ENCODE measurements at places on chromosomes 5 and 9.

DNA sequence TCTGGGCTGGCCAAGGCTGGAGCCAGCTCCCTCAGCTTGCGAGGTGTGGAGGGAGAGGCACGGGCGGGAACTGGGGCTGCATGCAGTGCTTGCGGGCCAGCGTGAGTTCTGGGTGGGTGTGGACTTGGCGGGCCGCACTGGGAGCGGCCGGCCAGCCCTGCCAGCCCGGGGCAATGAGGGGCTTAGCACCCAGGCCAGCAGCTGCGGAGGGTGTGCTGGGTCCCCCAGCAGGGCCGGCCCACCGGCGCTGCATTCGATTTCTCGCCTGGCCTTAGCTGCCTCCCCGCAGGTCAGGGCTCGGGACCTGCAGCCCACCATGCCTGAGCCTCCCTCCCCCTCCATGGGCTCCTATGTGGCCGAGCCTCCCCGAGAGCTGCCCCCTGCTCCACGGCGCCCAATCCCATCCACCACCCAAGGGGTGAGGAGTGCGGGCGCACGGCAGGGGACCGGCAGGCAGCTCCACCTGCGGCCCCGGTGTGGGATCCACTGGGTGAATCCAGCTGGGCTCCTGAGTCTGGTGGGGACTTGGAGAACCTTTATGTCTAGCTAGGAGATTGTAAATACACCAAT is 302.6 kb upstream of the ADAMTS16 start:
- DNase-seq: no peak

DNA sequence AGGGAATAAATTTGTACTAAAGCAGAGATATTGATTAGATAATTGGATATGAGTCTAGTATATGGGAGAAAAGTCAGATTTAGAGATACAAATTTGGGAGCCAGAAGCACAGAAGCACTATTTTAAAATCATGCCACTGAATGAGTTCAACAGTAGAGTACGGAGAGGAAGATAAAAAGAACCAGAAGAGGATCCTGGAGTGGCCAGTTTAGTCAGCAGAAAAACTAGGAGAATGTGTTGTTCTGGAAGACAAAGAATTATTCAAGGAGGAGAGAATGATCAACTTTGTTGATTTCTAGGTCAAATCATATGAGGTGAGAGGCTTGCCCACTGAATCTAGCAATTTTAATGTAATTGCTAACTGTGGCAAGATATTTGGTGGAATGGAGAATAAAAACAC is 67.0 kb downstream of the NIPBL start:
- no peak for DNase-seq

DNA sequence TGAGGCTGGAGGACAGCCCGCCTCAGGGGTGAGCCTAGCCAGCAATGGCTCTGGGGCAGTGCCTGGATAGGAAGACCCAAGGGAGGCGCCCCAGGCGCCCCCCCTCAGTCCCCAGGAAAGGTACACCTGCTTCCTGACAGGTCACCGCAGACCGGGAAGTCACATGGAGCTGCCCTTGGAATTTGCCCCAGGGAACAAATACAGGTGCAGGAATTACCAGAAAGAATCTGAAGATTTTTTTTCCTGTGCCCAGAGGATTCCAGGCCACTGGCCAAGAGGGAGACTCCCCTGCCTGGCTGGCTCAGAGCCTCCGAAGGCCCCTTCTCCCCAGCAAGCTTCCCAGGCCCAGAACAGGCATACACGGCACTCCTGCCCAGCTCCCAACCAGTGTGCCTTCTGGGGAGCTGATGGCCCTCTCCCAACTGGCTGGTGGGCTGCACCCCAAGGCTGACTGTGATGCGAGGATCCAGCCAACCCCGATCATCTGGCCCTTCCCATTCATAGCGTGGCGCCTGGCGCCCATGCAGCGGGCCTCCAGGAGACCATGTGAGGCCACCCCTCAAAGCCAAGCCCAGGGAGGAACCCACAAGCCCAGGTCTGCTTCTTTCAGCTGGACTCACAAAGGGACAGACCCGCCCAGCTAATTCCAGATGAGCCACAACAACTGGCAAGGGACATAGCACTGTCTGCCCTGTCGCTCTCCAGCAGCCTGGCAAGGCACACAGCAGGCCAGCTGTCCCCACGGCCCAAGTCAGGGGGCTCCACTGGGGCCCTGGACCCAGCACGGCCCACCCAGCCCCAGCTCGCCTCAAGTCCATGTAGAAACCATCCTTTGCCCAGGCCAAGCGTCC is 2.3 kb downstream of the TPRN start:
- no peak for DNase-seq

DNA sequence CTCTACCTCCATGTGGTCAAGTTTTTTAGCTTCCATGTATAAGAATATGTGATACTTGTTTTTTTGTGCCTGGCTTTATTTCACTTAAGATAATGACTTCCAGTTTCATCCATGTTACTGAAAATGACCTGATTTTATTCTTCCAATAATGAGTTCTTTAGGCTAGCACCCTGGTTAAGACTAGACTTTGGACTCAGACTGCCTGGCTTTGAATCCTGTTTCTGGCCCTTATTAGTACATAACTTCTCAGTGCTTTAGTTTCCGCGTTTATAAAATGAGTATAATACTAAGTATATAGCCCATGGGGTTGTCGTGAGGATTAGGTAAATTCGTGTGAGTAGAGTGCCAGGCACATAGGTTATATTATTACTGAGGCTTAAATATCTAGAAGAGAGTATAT is 18.5 kb downstream of the KIAA1958 start:
- no peak for DNase-seq

- no peak for DNase-seq
Observed at GRCh38 chr9:75089373-75089766, 1.1 kb downstream of the OSTF1 start.

GRCh38 chr5:126338635-126339034 is 84.6 kb upstream of the GRAMD2B start:
- no peak for DNase-seq

DNA sequence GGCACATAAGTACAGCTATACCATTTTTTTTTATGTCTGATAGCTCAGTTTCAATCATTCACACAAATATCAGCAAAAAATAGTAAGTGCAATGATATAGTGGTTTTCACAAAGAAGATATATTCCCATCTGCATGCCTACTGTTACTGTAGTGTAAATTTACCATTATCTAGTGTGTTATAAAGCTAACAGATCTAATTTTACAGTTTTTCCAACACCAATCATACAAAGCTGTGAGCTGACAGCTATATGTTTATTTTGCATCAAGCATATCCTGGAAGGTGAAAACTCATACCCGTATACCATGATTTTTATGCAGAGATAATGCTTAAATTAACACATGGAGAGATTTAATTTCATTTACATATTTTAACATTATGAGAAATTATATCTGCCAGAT is 89.9 kb upstream of the HAPLN1 start:
- no peak for DNase-seq

DNA sequence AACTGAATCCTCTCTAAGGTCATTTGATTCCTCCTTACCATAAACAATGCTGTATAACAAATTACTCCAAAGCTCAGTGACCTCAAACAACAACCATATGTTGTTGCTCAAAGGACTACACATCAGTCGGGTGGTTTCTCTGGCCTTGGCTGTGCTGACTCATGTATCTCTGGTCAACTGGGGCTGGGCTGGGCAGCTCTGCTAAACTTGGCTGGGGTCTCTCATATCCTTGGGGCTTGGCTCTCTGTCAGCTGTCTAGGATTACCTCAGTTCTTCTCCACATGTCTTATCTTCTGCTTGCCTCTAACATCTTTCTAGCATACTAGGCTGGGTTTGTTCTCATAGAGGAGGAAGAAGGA is 86.4 kb downstream of the GALNT10 start:
- DNase-seq: no peak

- DNase-seq: no peak
Observed at GRCh38 chr5:6347673-6348072, 30.7 kb downstream of the MED10 start.

GRCh38 chr5:124996023-124996763 is 249.8 kb upstream of the ZNF608 start:
- no peak for DNase-seq

GRCh38 chr9:128298535-128299482 is 22.7 kb downstream of the SWI5 start:
- DNase-seq: no peak

DNA sequence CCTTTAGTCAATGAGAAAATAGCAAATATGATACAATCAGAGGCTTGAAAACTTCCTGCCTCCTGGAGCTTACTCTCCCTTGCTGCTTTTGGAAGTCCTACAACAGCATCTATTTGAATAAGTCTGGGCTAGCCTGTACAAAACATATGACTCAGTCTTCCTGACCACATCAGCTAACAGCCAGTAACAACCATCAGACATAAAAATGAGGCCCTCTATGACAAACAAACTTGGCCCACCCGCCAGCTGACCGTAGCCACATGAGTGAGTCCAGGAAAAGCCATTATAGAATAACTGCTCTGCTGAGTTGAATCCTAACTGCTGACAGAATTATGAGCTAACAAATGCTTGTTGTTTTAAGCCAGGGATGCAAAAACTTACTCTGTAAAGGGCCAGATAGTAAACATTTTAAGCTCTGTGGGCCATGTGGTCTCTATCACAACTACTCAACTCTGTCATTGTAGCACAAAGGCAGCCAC is 347.6 kb downstream of the PTPRD start:
- DNase-seq: no peak

- DNase-seq: no peak
Observed at GRCh38 chr5:154862766-154863165, 4.3 kb downstream of the CNOT8 start.

DNA sequence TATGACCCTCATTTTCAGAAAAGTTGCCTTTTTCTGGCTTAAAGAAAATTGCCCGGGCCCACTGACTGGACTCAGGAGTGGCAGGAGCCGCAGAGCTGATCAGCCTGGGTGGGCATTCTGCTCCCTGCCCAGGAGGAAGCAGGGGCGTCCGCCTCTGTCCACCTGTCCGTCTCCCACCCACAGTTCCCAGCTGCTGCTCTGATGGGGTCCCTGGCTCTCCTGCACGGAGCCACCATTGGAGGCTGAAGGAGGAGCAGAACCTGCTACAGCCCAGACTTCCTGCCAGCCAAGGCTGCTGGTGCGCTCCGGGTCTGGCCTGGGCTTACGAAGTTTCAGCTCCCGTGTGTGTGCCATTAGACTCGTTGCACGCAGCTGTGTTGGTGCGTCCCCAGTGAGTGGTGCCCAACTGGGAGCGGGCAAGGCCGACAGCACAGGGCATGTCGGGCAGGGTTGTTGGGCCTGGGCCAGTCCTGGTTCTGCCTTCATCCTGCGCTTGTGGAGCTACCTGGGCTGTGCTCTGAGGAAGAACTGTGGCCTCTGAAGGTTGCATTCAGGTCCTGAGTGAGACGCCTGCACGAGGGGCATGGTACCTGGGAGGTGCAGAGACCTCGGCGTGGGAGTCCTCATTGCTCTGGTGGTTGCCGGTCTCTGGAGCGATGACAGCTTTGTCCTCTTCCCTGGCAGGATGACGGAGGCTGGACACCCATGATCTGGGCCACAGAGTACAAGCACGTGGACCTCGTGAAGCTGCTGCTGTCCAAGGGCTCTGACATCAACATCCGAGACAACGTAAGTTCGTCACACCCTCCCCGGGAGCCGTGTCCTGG is 77.2 kb upstream of the CACNA1B start:
- DNase-seq: no peak

DNA sequence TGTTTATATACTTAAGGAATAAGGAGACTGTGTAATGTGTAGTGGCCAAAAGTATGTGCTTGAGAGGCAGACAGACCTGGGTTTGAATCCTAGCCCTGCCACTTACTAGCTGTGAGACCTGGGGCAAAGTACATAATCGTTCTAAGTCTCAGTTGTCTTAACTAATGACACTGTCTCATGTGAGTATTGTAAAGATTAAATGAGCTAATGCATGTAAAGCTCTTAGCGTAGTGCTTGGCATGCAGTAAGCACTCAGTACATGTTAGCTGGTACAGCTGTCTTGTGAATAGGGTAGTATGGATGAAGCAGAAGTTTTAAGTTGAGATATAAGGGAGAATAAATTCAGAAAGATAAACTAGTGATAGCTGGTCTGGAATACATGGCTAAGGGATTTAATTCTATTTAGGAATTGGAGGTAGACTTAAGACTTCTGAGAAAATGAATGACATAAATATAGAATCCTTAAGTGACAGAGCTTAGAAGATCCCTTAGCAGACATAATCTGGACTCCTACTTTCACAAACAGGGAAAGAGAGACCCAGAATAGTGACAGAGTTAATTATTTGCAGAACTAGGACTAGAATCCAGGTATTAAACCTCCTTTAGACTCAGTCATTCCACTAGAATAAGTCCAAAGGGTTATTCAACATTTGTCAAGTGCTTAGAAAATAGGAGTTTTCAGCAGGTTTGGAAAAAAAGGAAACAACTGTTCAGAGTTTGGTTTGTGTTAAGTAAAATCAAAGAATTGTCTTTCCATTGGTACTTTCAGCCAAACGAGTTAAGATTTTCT is 13.1 kb downstream of the GPR21 start:
- DNase-seq: no peak

GRCh38 chr9:130972277-130972956 is 33.4 kb upstream of the FIBCD1 start:
- DNase-seq: no peak

- DNase-seq: no peak
Observed at GRCh38 chr5:123351240-123351639, 72.0 kb downstream of the CEP120 start.

GRCh38 chr5:151244206-151244605 is 8.8 kb upstream of the GM2A start:
- no peak for DNase-seq

GRCh38 chr5:149160291-149160787 is 19.0 kb downstream of the ABLIM3 start:
- DNase-seq: no peak

GRCh38 chr5:68295772-68296171 is 80.2 kb downstream of the PIK3R1 start:
- no peak for DNase-seq

- DNase-seq: no peak
Observed at GRCh38 chr9:27073841-27074728, 34.9 kb upstream of the TEK start.

- DNase-seq: no peak
Observed at GRCh38 chr9:1048811-1049210, 1.3 kb upstream of the DMRT2 start.

DNA sequence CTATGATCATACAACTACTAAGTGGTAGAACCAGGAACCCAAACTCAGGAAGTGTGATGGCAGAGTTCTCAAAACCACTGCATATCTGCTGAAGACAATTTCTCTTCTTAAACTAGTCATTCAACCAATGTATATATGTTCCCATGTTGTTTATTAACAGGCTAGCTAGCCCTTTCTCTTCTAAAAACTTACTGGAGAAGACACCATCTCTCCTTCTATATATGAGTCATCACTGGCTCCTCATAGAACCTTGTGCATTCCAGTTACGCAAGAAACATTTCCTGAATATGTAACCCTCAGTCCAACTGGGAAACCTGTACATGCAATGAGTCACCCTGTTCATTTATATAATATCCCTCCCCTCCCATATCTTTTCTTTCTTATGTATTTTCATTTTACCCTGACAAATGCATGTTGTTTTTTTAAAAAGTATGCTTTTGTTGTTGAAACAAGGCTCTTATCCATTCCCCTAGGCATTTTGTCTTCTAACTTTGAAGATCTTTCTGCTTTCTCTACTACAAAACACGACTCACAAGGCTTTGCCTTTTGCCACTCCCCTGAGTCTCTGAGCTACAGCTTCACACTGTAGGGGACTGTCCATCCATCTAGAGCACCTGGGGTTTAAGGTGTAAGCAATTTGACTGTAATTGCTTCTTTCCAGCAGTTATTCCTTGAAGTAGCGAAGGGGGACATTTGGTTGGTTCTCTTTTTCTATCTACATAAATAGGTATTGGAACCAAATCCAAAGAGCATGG is 119.5 kb downstream of the ANXA1 start:
- DNase-seq: no peak

- DNase-seq: no peak
Observed at GRCh38 chr5:36569491-36569890, 36.9 kb upstream of the SLC1A3 start.
